Foreskin fibroblast (primary cell): ENCODE measurements at places on chromosomes 7 and 10.

DNA sequence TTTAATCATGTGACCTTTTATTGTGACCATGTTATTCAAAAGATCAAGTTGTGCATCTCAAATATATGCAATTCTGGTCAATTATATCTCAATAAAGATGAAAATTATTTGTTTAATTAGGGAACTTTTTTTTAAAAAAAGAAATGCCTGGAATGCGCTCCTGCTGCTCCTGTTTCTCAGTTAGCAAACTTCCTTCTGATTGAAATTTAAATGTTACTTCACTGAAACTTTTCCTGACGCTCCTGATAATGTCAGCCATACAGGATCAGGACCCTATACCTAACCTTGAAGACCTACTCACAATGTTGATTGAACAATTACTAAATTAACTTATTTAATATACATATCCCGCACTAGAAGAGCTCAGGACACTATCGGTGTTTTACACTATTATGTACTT, 190.4 kb downstream of the MACC1 start:
- no peak for DNase-seq

DNA sequence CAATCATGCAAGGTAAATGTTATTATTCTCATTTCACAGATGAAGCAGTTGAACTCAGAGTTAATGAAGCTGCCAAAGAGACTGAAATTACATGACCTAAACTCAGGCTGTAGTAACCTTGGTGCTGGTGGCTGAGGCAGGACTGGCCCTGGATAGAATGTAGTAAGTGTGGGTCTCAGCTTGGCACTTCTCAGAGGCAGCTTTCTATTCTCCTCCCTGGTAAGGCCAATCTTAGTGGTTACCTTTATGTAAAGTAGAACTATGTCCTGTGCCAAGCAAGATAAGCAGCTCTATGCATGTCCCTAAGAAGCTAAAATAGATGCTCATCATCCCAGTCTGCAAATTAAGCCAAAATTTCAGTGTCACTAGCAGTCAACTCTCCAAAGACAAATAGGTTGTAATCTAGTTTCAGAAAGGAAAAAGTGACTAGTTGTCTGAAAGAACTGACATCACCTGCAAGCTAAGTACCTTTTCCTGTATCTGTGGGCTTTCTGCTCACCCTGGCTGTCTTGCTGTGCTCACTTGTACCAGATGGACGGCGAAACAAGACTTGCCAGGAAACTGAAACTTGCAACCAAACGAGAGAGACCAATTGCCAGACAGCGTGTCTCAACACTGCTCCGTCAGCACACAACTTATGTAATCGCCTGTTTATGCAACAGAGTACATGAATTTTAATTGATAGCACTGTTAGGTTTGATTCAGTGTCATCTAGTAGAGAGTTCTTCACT, 43.7 kb downstream of the CH25H start:
- peak; percentile 42 for DNase-seq

- DNase-seq: no peak
Measured at GRCh38 chr7:127485482-127485881, 93.0 kb upstream of the ZNF800 start.

DNA sequence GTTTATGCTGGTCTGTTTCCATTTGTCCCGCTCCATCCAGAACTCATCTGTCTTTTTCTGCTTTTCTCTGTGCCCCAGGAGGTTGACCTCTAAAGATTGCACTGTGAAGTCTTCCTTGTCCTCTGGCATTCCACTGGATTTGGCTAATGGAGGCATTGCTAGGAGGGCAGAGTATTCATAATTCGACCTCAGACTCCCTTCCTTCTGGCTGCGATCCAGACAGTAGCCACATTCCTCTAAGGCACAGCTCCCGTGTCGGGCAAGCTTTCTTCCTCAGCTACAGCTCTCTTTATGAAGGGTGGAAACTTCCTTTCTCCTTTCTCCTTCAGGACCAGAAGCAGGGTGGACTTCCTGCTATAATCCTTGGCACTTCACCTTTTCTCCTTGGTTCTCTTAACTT, 175.9 kb downstream of the BAMBI start:
- DNase-seq: no peak

DNA sequence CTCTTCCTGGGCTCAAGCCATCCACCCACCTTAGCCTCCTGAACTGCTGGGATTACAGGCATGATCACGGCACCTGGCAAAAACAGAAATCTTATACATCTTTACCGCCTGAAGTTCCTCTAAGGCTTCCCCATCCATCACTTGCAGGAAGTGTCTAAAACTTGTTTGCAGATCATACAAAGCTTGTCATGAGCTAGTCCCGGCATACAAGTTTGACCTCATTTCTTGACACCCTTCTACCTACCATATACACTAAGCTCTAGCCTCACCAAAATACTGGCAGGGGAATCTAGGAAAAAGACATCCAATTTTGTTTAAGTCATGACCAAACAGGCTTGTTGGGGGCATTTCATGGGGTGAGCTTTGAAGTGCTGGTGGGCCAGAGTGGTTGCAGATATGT, 14.5 kb downstream of the DNMBP start:
- no peak for DNase-seq

DNA sequence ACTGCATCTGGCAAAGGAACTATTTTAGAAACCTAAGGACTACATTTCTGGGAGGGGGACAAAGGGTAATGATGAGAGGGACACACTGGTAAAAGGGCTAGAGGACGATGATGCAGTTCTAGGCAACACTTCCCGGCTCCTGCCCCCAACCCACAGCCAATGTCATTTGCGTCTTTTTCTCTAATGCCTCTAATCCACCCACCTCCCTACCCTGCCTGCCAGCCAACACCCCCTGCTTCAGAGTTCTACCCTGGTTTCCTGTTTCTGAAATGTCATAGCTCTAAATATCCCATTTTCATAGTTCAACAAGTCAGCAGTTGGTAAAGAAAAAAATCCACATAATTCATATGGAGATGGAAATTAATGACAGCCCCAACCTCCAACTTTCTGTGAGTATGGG, 79.0 kb downstream of the KIAA1549 start:
- DNase-seq: no peak

DNA sequence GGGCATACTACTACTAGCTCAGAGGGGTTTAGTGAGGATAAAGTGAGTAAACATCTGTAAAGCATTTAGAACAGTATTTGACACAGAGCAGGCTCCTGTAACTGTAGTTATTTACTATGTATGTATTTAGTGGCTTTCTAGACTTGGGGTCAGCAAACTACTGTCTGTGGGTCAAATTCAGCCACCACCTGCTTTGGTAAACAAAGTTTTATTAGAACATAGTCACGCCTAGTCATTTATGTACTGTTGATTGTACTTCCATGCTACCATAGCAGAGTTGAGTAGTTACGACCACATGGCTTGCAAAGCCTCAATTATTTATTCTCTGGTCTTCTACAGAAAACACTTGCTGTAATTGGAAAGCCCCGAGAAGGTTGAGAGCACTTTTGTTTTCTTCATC, 248.5 kb upstream of the PLPP4 start:
- no peak for DNase-seq

GRCh38 chr10:121098751-121099150, 247.6 kb downstream of the WDR11 start:
- DNase-seq: no peak

DNA sequence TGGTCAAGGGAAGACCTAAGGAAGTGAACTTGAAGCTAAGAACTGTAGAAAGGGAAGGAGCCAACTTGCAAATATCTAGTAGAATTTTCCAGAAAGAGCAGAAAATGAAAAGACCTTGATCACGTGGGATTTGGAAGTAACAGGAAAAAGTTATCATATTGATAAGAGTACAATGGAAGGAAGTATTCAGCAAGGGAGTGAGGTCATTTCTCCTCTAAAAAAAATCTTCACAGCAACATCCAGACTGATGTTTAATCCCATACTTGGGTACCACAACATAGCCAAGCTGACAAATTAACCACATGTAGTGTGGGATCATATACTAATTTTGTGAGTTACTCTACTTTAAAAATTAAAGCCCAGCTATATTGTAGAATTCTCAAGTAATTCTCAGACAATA, 207.0 kb upstream of the CXCL12 start:
- DNase-seq: no peak

GRCh38 chr7:150753239-150753638, 16.0 kb downstream of the GIMAP5 start:
- no peak for DNase-seq

- DNase-seq: no peak
Measured at GRCh38 chr10:89175816-89176215, 31.3 kb downstream of the CH25H start.

DNA sequence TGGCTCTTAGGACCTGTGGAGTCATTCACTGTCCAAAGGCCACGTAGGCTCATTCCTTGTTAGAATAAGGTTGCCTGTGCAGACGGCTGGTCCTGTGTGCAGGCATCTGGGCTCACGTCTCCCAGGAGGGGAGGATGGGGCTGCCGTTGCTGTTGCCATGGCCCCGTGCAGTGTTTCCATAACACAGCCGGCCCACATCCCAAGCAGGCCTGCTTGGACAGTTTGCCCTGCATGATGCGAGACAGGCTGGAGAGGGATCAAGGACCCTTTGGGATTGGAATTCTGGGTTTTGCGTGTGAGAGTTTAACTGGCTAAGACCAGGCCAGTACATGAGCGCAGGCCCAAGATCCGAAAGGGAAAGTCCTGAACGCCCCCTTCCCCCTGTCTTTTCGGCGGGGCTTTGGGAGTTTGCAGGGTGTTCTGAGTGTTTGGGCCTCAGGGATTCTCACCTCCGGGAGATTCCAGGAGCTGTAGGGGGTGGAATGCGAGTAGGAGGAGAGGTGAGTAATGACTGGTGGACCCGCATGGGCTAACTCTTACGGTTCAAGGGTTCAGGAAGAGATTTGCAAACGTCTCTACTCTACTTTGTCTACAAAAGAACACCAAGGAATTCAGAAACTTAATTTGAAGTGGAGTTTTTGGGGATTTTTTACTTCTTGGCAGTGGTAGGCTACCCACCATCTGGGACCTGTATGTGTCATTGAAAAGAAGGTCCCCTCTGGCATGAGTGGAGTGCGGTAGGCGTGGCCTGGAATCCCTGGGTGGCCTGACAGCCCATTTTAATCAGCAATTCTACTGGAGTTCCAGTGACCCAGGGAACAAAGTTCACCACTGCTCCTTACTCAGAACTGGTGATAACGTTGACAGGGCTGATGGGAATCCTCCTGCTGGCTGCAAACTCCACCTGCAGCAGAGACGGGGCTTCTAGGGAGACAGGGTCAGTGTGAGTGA, 125.4 kb downstream of the ITIH5 start:
- no peak for DNase-seq

GRCh38 chr10:3701491-3701890, 83.5 kb downstream of the KLF6 start:
- no peak for DNase-seq

- no peak for DNase-seq
Measured at GRCh38 chr10:70087616-70088307, 35.1 kb downstream of the MACROH2A2 start.

DNA sequence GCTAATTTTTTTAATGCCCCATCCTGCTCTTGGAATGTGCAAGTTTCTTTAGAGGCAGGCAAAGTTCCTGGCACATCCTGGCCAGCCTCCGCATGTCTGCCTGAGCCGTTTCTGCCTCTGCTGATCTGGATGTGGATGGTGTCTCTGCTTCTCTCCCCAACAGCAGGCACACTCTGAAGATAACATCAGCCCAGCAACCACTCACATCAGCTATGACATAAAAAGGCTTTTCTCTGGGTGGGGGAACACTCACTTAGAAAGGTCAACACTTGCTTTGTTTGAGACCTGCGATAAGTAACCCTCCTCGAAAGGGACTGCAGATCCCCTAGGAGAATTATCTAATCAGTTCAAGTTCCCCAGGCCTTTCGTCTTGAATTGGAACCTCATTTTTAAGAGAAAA, 142.9 kb downstream of the FGFR2 start:
- no peak for DNase-seq

- DNase-seq: no peak
Measured at GRCh38 chr7:37352251-37352880, 96.3 kb downstream of the ELMO1 start.

DNA sequence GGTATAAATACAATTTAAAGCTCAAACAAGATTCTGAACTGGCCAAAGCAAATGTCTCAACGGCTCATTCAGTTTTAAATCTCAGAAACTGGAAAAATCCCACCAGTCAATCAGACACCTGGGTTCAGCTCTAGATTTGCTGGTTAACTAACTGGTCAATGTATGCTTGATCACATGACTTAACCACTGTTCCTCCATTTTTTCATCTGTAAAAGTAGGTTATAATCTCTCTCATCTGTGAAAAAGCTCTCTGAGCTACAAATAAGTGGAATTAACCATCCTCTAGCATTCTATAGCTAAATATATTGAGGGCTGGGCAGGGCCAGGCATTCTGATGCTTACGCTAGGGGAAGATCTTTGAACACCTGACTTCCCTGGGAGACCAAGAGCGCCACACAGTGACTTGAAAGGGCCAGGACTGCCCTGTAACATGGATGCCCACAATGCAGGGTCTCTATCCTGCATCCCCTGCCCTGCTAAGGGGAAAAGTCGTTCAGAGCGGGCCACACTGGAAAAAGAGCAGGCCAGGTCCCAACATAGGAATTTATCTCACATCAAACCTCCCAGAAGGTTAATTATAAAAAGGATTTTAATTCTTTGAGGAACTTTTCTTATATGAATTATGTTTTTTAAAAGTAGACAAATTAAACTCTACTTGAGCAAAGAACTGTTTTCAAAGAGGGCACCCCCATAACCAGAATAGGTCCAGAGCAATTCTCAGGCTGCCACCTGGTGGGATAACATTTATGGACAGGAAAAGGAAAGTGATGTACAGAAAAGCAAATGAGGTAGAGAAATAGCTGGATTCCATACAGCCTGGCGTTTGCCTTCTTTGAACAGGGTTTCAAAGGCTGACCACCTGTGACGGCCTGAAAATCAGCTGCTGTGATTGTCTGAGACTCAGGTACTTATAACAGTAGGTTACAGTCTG, 1.8 kb downstream of the RP9 start:
- DNase-seq: peak; percentile 64
